Germinal center (tissue), 1 donor: ENCODE measurements at places on chromosomes 7 and 10.

DNA sequence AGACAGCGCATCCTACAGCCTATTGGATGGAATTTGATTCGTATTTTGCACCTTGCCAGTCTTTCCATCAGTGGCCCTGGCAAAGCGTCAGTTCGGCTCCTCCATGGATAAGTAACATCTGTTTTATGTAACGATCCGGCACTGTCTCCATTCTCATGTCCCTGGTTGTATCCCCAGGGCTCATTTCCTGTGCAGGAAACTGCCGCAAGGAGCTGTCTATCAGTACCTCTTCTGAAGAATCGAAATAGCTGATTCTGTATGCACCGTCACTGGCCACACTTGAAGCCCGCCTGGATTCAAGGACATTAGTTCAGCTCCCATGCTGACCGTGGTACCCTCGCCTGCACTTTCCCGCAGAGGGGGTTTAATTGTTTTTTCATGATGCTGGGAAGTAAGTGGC lies 53.1 kb upstream of the NPS start:
- DNase-seq, result no peak

DNA sequence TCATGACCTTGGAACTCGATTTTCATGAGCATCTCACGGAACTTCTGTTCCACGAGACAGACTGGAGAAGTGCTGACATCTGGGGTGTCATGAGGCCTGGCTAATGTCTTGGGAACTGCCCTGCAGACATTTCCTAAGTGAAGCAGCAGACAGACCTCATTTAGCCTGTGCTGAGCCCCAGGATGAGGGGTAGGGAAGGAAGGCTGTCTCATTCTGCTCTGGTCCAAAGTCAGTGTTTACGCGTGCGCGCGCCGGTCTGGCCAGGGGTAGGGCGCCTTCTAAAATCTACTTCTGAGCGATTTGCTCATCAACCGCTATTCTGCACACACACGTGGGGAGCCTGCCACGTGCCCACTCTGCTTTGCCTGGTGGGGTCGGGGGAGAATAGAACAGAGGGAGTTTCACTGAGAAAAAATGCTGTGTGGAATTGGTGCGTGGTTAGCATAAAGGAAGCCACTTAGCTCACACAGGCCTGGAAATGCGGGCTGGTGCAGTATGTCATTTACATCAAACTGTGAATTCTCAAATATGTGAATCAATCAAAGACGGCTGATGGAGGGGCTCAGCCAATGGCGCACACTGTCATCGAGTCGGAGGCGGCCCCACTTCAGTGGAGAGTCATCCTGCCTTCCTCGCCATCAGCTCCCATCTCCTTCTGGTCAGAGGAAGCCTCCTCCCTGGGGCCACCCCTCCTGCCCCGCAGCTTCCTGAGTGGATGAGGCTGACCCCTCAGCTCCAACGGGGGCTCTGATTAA lies 335.1 kb downstream of the ADARB2 start:
- DNase-seq, result no peak

DNA sequence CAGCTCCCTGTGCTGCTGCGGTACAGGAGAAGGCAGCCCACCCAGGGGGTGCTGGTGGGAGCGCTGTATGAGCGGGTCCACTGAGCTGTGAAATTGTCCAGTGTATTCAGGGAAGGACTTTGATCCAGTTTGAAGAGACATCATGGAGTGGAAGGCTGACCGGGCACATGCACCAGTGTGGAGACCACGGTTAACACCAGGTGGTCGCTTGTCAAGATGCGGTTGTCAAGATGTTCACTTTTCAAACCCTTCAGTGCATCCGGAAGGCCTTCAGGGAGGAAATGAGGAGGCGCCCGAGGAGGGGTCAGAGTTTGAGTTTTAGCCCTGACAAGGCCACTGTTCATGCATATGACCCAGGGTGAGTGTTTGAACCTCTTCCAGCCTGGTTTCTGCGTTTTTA lies 6.1 kb downstream of the DOCK1 start:
- no peak for DNase-seq

GRCh38 chr7:13743226-13743625 lies 246.2 kb downstream of the ETV1 start:
- no peak for DNase-seq

DNA sequence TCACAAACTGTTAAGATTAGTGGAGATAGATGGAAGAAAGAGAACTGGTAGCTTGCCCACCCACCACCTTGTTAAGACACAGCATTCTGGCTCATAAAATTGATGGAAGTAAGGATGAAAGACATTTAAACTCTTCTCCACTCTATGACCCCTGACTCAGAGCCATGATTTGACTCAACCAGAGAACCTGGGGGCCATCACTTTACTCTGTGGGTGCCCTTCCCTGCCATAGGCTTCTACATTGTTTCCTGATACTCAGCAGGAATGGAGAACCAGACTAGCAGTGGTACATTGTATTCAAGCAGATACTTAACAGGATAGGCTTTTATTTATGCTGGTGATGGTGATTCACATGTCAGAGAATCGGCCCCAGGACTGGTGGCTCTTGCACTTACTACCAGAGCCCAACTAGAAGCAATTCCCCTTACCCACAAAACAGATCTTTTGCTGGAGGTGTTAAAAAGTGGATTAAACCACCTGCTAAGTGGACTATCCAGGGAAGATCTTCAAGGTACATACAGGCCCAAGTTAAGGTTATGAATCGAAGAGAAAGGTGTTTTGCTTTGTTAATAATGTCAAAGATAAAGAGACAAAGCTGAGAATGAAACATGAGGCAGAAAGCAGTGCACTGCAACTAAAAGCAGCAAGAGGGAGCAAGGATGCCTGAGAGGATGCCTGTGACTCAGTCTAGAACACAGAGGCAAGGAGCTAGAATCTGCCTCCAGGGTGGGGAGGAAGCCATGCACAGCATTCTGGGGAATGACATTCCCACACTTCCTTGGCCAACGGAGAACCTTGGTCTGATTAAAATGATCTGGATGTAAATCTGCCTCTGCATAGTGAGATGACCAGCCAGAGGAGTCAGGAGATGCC lies 36.0 kb upstream of the GLI3 start:
- DNase-seq, result no peak

- no peak for DNase-seq
These were observed 13.9 kb upstream of the WNT8B start for GRCh38 chr10:100448951-100449350.

- no peak for DNase-seq
These were observed 8.9 kb upstream of the VSTM4 start for GRCh38 chr10:49123981-49124950.

DNA sequence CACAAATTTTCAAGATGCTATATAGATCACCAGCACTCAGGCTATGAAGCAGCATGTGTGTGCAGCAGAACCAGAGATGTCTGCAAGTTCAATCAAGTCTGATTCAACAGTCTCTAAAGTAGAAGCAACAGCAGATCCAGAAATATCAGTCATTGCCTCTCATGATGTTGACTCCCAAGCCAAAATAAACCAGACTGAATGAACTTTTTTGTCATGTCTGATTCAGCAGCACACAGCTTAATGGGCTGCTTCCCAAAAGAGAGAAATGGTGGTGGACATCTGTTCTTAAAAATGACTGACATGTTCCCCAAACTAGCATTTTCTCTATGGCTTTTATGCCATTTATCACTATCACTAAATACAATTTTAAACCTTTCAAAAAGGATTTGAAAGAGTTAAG lies 53.8 kb downstream of the TMEM26 start:
- DNase-seq, result no peak

DNA sequence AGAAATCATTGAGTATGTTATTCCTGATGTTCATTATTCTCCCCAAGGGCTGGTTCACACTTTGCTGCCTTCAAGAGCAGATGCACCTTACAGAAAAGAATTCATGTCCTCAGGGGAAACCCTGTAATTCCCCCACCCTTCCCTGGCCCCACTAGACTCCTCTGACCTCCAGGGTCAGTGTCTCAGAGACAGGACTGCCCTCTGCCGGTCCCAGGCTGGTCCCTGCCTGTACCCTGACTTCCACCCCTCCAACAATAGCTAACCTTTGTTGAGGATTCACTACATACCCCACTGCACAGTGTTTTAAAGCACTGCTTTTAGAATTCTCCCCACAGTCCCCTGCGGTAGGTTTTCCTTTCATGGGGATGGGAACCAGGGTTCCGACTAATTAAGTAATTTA lies 4.4 kb upstream of the SEPHS1 start:
- no peak for DNase-seq

- DNase-seq, result no peak
These were observed 64.2 kb downstream of the PHYHIPL start for GRCh38 chr10:59240582-59241183.

- DNase-seq, result no peak
These were observed at the start of gene GPNMB for GRCh38 chr7:23246555-23246954. TSS of gene GPNMB (plus strand) at chr7:23246775. CDS start at chr7:23246858, 83 bp downstream.

GRCh38 chr10:93039721-93040120 lies 20.9 kb upstream of the CYP26C1 start:
- DNase-seq, result peak; percentile 41

GRCh38 chr7:125668321-125668993 lies 738.8 kb upstream of the POT1 start:
- DNase-seq, result no peak

DNA sequence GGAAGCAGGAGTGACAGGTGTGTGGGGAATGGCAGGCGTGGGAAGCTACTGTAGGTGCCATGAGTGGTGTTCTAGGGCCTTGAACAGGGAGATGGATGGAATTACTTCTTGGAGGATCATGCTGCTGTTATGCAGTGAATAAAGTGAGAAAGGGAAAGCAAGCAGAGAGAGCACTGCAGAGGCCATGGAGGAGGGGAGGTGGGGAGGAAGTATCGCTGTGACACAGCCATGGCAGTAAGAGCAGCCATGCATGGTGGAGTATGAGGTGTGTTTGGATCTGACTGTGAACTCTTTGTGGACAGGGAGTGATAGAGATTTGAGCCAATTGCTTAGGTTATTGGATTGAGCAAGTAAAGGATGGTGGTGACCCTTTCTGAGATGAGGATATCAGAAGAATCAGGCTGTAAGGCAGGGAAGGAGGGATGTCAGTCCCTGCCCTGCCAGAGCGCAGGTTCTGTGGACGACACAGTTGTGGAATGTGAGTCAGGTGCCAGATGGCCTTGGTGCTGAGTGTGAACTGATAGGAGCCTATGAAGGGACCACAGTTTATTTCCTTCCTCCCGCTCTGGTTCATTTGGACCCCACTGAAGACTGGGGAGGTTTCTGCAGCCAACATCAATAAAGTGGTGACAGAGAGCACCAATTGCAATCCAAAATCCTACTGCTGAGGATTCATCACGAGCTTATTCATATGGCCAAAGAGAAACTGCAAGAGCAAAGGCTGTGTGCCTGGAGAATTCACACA lies 105.5 kb upstream of the TMEM72 start:
- no peak for DNase-seq

DNA sequence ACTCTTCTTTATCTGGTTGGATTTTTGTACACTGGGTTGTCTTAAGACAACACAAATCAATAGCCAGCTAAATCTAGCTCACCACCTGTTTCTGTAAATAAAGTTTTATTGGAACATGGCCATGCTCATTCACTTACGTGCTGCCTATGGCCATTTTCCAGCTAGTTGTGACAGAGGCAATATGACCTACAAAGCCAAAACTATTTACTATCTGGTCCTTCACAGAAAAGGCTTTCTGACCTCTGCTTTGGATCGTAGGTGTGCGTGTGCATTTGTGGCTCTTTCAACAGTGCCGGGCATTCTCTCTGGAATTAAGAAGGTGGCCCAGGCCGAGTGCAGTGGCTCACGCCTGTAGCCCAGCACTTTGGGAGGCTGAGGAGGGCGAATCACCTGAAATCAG lies 45.5 kb downstream of the NRAP start:
- DNase-seq, result no peak

- DNase-seq, result no peak
These were observed 143.9 kb downstream of the JAZF1 start for GRCh38 chr7:28036696-28037095.

GRCh38 chr7:127391591-127392181 lies 822 bp downstream of the ZNF800 start:
- DNase-seq, result peak; percentile 45

DNA sequence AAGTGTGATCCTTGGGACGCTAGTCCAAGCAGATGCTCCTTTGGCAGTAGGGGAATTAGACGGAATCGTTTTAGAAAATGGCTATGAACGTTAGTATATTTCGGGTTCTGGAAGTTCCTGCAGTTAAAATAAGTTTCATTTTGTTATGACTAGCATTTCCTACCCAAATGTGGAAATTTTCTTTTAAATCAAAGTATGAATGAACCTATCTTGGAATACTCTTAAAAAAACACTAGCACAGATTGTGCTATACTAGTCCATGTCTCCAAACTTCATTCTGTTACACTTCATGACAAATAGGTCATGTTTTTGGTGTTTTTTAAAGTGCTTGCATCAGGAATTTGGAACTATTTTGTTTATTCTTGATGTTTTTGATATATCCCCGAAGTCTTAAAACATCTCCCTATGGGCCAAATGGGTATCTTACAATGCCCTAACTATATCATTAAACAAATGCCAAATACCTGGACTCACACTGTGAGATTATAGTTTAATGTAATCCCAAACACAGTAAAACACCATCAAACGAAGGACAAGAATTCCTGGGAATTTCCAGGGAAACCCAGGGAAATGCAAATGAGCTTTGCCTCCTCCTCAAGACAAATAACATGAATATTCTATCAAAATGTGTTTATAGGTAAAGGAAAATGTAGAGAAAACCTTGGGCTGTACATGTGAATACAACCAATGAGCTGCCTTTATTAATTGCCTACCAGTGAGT lies 75.9 kb upstream of the PTPRZ1 start:
- DNase-seq, result no peak
